NK-92 treated with Interleukin-12 subunit alpha and Interleukin-12 subunit beta, amount 100 ng/mL, for 24 hours (cell line): ENCODE measurements at places on chromosomes 1 and 21.

- DNase-seq = no peak
Observed at GRCh38 chr1:58075188-58075578, 471.3 kb downstream of the OMA1 start.

DNA sequence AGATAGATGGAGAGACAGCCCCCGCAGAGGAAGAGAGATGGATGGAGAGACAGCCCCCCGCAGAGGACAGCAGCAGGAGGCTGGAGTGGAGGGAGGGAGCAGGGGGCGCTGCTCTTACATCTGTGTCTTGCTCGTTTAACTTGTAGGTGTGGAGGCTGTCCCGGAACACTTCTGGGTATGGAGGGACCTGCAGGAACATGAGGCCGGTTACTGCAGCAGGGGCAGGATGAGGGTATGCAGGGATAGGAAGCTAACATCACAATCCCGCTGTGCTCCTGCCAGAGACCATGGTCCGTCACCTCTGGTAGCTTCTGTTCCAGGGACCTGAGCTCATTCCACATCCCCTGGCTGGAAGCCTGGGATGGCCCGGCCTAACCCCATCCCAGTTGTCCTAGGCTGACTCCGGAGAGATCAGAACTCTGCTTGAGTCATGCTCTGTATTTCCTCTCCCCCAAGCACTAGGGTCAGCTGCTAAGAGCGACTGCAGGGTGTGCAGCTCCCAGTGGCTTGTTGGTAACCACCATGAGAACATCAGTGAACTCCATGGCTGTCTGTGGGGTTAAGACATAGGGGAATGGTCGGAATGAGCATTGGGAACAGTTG lies 36.7 kb upstream of the GOLT1A start:
- DNase-seq = no peak

DNA sequence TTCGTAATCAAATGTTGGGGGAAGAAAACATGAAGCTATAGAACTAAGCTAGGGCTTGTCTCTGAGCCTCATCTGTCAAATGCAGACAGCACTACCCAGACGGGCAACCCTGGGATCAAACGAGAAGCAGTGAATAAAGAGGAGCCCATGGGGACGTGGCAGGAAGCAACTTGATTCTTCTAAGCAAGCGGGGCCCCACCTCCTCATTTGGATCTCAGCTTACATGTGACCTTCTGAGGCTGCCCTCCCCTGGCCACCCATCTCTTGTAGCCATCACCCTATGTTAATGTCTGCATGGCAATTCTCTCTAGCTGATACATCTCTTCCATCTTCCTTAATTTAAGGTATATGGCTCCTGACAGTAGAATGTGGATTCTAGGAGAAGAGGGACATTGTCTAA lies 171.3 kb downstream of the IGSF21 start:
- no peak for DNase-seq

DNA sequence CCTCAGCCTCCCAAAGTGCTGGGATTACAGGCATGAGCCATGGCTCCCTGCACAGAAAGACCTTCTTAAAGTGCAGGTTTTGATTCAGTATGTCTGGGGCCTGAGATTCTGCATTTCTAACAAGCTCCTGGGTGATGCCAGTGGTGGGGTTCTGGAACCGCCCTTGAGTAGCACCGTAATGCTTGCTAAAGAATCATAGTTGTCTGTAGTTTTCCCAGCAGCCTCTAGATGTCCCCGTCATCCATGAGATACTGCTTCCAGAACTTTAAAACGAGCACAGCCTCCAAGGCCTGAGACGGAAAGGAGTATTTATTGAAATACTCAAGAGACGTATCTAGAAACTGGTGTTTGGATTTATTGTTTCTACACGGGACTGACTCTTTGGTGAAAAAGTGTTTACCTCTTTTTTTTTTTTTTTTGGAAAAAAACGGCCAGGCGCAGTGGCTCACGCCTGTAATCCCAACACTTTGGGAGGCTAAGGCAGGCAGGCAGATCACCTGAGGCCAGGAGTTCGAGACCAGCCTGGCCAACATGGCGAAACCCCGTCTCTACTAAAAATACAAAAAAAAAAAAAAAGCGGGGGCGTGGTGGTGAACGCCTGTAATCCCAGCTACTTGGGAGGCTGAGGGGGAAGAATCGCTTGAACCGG lies 2.6 kb upstream of the TOR3A start:
- peak; percentile 19 for DNase-seq

GRCh38 chr1:12424087-12424529 lies 193.9 kb downstream of the DHRS3 start:
- DNase-seq = no peak

DNA sequence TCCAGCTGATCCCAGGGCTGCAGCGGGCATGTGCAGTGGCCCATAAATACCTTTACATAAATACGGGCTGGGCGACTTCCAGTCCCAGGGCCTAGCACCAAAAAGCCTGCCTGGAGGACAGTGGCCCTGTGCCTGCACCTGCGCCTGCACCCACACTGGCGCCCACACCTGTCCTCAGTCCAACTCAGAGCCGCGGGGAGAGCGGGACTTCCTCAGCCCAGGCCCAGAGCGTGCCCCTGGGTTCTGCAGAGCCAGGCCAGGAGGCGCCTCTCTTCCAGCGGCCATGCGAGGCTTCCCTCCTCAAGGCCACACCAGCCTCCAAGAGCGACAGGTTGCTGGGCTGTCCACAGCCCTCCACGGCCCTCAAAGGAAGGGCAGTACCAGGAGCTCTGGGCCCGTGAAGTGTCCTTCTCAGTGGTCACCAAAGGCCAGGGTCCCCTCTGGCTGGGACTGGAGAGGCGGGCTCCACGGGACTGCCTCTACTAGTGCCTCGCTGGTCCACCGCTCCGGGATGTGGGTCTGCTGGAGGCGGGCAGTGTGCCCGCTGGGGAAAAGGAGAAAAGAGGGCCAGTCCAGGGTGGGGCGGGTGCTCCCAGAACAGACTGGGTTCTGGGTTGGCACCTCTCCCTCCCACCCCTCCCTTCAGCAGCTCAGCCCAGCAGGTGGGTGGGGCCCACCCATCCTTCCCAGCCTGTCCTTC lies 35.7 kb downstream of the ARHGEF16 start:
- no peak for DNase-seq

- no peak for DNase-seq
Observed at GRCh38 chr1:7264101-7264500, 478.8 kb downstream of the CAMTA1 start.

DNA sequence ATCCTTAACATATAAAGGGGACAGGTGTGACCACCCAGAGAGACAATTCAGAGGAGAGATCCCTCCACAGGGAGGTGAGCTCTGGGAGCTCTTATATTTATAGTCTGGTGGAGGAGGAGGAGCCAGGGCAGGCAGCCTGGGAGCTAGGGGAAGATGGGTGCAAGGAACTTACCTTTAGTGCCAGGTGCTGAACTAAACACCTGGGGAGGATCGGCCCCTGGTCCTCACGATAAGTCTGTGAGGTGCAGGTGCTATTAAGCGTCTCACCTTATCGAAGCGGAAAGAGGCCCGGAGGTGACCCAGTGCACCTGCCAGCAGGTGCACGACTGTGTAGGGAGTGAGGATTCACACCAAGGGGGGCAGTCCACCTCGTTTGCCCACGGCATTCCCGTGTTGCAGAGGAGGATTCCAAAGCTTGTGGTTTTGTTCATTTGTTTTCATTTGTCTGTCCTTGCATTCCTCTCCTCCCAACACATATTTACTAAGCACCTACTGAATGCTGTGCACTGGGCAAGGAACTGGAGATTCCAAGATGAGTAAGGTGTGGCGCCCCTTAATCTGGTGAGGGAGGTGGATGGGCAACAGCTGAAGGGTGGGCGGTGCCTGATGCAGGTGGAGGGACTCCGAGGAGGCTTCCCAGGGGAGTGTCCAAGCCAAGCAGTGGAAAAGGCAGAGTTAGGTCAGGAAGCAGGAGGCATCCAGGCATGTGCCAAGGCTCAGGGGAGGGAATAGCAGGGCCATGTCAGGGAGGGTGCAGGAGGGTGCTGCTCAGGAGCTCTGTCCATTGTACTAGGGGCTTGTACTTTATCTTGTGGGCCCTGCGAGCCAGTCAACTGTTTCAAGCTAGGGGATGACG lies 11.5 kb downstream of the ARHGEF10L start:
- DNase-seq = no peak

- no peak for DNase-seq
Observed at GRCh38 chr1:174114788-174115448, 44.4 kb upstream of the RABGAP1L start.

GRCh38 chr1:201989354-201990128 lies 7.1 kb downstream of the RNPEP start:
- no peak for DNase-seq

DNA sequence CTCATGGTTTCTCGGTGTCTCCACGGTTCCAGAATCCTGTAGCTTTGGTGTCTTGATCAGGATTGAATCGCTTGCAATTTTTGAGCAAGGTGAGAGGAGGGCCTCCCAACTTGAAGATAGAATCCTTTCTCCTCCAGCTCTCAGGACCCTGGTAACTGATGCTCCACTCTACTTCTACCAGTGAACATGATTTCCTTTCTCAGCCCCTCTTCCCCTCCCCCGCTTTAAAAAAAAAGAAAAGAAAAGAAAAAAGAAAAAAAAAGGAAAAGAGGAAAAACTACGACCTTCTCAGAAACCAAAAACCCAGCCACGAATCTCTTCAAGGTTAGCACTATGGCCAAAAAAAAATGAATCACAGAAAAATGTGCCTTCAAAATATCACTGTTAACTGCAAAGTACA lies 1.2 kb downstream of the ARHGEF11 start:
- no peak for DNase-seq

DNA sequence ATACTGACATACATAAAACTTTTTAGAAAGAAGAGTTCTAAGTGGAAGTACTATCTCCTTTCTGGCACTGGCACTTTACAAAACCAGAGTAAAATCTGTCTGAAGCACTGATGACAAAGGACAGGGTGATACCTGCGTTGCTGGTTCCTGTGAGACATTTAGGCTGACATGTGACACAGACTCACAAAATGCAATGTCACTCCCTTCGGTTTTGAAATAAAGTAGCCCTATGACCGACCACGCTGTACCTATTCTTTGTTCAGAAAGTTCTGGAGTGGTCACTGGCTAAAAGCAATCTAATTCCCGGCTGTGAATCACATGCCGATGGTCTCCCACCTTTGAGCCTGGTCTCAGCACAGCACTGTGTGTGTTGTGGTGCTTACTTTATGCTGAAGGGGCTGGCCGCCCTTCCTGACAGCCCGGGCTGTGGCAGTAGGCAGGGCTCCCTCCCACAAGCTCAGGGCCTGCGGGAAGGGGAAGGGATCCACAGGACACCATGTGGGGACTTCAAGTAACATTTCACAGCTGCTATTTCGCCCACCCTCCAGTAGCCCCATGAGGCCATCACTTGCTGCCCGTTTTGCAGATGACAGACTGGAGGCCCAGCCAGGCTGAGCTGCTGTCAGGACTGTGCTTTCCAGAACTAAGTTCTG lies 48.0 kb downstream of the MRPL37 start:
- DNase-seq = no peak

DNA sequence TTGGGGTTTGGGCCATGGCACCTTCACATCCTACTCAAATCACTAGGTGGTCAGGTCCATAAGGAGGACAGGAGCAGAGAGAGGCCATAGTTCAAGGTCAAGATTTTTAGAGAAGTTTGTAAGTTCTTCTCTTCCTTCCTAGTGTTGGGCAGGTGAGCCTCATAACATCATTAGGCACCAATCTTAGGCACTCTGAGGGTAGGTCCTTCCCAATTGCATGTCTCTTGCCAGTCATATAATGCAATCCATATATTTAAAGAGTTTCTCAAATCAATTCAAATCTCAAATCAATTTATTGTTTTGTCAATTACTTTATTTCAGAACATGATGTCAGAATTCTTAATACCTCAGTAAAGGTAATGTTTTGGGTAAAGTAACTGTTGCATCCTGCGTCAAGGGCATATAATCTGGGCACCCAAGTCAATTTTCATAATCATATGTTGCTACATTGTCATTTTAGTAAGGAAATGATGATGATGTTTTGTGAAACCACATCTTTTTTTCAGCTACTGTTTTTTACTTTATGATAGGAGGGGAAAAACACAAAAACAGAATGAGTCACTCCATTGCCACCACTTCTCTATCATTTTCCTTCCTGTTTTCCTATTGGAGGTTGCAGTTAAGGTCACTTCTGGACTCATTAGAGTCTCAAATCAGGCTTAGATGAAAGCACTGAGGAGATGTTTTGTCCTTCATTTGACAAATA lies 122.7 kb downstream of the UCHL5 start:
- DNase-seq = no peak

GRCh38 chr1:89760496-89760895 lies 60.3 kb upstream of the LRRC8D start:
- DNase-seq = no peak
